ENCODE measurements at places on chromosomes 4 and X. TPM values are rescaled to one million over a fixed set of nuclear protein-coding genes. Genes with fewer than 3 reads are reported as not detected.
A peak's percentile ranks its signal among the peaks of the same experiment; 100 is the strongest.

GRCh38 chr4:151921811-151922210 is 161.0 kb upstream of the GATB start:
- DNase-seq = no peak

DNA sequence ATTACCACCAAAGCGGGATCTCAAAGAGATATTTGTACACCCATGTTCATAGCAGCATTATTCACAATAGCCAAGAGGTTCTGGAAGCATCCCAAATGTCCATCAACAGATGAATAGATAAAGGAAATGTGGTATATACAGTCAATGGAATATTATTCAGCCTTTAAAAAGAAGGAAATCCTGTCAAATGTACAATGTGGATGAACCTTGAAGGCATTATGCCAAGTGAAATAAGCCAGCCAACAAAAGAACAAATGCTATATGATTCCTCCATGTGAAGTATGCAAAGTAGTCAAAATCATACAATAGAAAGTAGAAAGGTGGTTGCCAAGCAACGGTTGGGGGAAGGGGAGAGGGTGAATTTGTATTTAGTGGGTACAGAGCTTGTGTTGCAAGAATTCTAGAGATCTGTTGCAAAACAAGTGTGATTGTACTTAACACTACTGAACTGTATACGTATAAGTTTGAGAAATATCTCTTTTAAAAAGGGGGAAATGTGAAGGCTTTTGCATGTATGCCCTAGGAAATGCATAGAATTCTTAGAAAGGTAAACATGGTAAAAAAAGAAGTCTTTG is 5.0 kb upstream of the ZRSR2 start:
- peak; percentile 44 for DNase-seq

DNA sequence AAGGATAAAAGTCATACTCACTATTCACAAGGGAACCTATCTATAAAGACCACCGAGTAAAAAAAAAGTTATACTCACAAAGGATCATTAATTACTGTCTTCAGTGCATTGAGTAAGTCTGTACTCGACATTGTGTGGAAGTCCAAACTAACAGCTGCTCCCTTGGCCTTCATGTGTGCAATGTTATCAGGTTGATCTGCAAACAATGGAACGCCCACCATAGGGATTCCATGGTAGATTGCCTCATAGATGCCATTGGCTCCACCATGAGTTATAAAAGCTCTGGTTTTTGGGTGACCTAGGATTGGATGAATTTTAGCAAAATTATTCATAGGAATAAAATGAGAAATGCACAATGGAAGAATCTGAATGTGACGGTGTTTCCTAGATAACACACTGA is 10.6 kb downstream of the UGT2B4 start:
- no peak for DNase-seq

DNA sequence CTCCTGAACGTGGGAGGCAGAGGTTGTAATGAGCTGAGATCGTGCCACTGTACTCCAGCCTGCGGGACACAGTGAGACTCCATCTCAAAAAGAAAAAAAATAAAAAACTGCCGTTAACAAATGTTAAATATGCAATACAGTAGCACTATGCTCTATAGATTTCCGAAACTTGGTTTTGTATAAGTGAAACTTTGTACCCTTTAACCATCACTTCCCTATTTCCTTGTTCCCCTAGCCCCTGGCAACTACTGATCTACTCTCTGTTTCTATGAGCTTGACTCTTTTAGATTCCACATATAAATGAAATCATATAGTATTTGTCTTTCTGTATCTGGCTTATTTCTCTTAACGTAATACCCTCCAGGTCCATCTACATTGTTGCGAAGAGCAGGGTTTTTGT is 74.1 kb downstream of the TAB3 start:
- no peak for DNase-seq

- no peak for DNase-seq
Measured at GRCh38 chr4:111789901-111790640, 355.2 kb upstream of the FAM241A start.

The F9 gene
- total RNA-seq = not detected

All from Karpas-422 (cell line).